RWPE2 (cell line): ENCODE measurements at places on chromosomes 7 and 10.

DNA sequence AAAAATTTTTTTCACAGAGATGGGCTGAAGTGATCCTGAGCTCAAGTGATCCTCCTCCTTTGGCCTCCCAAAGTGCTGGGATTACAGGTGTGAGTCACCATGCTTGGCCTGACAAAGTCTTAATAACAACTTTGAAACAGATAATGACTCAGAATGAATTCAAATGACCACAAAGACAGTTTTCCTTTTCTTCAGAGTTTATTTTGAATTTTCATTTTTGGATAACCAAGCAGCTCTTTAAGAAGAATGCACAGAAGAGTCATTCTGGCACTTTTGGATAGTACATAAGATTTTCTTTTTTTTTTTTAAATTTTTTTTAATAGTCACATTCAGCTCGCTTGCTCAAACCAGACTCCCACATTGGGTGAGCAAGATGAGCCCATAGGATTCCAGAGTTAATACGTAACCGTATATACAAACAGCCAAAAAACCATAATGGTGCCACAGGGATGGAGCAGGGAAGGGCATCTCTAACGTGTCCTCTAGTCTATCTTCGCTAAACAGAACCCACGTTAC, 43.0 kb upstream of the NMT2 start:
- no peak for DNase-seq

- no peak for DNase-seq
Measured at GRCh38 chr10:72625276-72625607, 637 bp downstream of the MICU1 start.

- no peak for DNase-seq
Measured at GRCh38 chr7:115099906-115100305, 178.0 kb downstream of the MDFIC start.

GRCh38 chr7:114392686-114393085, 21.9 kb upstream of the FOXP2 start:
- DNase-seq = no peak

DNA sequence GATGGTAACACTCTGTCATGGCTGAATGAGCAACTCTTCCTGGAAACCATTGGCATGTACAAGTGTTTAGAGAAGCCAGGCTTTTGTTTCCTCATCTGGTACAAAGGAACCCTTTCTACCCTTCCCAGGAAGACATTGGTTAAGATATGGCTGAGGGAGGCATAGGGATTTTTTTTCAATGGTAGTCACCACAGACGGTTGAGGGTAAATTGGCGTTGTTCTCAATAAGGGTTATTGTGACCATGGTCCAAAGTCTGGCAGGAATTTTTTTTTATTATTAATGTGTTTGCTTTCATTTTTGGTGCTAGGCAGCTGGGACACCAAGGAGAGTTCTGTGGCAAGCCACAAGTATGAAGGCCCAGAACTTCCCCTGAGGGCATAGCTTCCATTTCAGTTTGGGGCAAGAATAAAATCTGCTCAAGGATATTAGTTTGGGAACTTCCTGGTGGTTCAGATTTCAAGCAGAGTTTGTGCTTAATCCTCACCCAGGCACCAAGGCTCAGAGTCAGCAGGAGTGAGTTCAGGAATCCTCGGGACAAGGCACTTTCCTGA, at the start of gene PLEKHS1:
PLEKHS1 (plus strand) TSS at position 502 of the 552 bp plus-strand sequence. CDS start 3,596 bp downstream, outside the sequence.
- DNase-seq = no peak

DNA sequence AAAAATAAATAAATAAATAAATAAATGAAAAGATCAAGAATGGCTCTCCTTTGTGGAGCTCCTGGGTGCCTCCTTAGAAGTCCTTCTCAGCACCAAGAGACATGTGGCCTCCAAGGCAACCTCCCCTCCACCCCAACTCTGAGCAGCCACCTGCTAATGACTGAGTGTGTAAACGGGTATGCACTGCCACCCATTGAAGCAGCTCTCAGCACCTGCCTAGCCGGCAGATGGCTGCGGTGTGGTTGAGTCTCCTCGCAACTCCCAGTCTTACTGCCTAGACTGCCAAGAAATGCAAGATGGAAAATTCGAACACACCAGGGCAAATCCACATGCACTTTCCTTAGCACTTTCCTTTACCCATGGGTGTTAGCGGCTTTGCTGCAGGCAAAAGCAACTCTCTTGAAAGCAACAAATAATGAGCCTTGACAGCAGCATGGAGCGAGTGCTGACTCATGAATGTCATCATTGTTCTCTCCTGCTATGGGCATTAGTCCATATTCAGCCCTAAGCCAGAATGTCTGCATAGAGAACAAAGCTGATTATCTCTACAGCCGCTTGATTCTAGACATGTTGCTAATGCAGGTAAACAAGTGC, 913.9 kb upstream of the AUTS2 start:
- no peak for DNase-seq

GRCh38 chr10:91185239-91185875, 35.1 kb upstream of the PCGF5 start:
- no peak for DNase-seq

DNA sequence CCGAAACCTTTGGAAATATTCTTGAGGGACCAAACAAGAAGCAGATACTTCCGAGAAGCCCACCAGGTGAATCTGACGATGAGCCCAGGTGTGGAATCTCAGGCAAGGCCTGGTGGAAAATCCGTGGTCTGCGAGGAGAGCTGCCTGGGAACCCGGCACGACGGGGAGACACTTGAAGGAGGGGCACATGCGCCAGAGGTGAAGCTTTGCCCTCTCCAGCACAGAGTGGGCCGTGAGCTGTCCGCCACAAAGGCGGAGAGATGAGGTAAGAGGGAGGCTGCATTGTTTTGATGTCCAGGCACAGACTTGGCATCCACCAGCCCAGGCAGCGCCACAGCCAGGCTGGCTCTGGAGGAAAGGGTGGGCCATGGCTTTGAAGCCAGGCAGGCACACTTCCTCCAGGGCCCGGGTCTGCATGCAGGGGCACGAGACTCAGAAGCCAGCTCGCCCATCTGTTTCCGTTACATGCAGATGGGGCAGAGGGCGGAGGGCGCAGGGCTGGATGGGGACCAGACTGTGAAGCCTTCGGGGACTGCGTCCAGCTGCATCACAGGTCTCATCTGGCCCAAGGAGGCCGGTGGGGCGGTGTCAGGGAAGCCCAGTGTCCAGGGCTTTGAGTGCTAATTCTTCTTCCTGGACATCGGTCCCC, 45.4 kb downstream of the CALML3 start:
- DNase-seq = no peak

DNA sequence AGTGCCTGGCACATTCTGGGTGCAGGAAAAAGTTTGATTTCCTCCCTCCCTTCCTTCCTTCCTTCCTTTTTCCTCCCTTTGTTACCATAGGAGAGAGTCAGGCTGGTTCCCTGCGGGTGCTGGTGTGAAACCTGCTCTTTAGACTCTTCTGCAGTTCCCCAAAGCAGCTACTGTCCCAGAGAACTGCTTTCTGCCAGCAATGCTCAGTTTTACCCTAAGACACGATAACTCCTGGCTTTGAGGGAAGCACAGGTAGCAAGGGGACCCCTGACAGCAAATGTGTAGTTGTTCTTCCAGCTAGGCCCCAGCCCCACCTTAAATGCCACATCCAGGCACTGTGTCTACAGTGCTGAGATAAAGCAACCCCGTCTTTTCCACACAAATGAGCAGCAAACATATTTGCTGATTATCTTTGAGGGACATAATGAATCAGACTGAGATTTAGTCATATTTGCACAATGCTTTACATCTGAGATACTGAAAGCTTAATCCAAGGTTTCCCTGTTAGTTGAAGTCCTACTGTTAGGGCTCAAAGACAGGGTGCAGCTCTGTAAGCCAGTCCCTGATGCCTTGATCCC, 55.5 kb downstream of the MET start:
- DNase-seq = no peak
